ENCODE measurements at places on chromosomes 5 and 9.
A peak's percentile ranks its signal among the peaks of the same experiment; 100 is the strongest.

DNA sequence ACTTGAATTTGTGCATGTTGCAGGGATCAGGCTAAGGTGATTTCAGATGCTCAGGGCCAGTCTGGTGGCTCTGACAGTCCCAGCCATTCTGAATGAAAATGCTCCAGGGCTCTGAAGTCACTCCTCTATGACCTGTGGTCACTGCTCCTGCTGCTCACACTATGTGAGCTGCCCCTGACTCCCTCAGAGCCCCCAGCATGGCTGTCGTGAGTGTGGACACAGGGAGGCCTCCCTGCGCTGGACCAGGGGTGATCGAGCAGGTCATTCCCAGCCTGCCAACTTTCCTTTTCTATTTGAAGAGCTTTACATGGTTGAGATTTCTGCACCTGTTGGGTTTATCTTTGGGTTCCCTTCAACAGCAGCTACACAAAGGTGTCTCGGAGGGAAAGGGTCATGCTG lies 74.5 kb downstream of the WNK2 start:
- ATAC-seq: no peak

- ATAC-seq: no peak
These were observed 13.6 kb downstream of the UNC5A start for GRCh38 chr5:176823869-176824412.

GRCh38 chr5:52749666-52750065 lies 38.0 kb upstream of the ITGA1 start:
- no peak for ATAC-seq

DNA sequence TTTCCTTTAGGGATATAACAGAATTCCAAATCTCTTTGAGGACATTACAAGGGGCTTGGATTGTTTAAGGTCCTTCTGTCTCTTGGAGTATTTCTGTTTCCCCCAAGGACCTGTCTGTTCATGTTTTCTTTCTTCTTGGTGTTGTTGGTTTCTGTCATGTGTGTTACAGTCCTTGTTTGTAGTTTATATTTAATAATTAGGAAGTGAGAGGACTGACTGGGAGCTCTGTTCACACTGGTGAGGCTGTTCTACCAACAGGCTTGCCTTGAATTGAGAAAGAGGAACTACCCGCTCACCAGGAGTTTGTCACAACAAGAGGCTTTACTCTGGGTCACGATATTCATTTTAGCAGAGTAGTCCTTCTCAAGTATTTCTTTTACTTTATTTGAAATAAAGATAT lies 119.2 kb upstream of the SV2C start:
- ATAC-seq: no peak

DNA sequence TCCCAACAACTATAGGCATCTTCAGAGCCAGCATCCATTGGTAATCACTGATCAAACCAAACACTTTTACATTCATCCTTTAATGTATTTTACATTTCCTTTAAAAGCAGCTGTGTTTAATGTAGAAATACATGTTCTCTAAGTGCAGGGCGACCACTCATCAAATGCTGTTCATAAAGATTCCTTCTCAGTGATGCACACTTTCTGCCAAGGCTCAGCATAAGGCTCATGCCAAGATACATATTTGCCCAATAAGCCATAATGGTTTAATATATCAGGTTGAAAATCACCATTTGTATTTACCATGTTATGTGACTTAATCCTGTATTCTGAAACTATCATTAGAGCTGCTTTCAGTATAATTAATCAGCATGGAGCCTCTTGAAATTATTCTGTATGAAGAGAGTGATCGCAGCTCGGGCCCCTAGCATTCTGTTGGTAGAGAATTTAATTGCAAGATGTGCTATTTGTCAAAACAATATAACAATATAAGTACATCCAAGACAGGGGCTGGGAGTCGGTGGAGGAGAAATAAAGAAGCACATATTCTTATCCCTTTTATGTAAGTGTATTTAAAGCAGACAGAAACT lies 267.5 kb downstream of the EBF1 start:
- no peak for ATAC-seq

- no peak for ATAC-seq
These were observed 180.4 kb downstream of the DAB2IP start for GRCh38 chr9:121831869-121832268.

DNA sequence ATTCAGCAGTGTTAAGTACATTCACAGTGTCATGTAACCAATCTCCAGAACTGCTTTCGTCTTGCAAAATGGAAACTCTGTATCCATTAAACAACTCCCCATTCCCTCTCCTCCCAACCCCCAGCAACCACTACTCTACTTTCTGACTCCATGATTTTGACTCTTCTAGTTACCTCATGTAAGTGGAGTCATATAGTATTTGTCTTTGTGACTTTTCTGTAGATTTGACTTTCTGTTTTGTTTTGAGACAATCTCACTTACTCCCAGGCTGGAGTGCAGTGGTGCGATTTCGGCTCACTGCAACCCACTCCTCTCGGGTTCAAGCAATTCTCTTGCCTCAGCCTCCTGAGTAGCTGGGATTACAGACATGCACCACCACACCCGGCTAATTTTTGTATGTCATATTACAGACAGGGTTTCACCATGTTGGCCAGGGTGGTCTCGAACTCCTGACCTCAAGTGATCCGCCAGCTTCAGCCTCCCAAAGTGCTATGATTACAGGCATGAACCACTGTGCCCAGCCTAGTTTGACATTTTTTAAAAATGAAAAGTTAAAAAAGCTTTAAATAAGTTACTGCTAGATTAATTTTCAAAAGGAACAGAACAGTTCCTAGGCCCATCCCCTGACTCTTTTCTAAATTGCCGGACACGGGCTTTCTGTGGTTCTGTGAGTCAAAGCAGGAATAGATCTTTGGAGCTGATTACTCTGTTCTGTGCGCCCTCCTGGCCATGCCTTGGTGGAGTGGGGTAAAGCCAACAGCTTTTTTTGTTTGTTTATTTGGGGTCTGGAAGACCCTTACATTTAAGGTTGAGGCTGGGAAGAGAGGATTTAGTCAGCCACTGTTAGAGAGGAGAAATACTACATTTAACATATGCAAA lies 59.3 kb downstream of the RALGPS1 start:
- ATAC-seq: peak; percentile 49

DNA sequence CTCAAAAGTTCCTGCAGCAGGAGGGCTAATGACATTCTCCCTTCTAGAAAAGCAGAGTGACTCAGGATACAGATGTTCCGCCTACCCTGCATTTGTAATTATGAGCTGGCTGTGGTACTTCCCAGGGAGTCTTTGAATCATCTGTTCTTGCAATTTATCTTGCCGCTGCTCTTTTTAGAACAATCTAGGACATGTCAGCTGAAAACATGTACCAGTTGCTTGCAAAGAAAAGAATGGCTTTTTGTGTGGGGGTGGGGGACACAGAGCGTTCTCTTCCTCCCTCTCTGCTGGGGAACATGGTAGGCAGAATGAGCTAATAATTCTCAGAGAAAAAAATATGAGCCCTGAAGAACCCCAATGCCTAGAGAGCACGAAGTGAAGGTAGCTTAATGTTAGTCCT lies 51.7 kb upstream of the TUT7 start:
- ATAC-seq: peak; percentile 94
